ENCODE measurements at places on chromosomes 12 and 14.

DNA sequence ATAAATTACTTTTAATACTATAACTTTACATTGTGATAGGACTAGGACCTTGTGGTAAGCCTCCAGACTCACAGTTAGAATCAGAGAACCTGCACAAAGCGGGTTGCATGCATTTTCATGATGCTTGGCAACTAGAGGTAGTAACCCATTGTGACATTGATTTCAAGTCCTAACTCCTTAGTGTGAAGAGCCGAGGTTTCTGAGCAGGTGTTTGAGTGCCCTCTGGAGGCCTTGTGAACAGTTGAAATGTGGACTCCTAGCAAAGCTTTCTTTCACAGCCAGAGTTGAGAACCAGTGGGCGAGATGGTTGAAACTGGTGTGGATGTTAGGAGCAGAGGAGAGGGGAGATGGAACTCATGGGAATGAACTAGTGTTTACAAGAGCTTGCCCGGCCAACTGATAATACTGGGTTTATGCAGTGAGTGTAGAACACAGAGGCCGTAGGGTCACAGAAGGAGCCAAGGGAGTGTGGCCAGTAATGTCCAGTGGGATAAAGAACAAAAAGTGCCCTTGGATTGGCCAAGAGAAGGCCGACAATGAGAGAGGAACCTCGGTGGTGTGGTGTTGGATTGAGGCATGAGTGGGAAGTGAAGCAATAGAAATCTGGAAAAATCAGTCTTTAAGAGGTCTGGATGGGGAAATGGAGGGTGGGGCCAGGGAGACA, 10.9 kb downstream of the ZNF664 start:
- DNase-seq, result no peak

DNA sequence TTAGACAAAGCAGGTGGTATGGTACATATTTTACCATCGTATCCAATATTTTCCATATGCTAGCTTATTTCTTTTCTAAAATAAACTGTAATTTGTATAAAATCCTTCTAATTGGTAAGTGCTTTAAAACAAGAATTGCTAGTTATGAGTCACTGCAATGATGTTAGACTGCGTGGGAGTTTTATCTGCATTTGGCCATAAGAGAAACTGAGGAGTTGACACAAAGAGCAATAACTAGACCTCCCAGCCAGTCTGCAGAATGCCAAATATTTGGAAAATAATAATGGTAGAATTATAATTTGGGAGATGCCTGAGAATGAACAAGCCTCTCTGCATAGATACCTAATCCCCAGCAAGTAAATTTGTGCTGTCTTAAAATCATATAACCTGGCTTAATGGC, 61.7 kb upstream of the PTPRR start:
- DNase-seq, result no peak

DNA sequence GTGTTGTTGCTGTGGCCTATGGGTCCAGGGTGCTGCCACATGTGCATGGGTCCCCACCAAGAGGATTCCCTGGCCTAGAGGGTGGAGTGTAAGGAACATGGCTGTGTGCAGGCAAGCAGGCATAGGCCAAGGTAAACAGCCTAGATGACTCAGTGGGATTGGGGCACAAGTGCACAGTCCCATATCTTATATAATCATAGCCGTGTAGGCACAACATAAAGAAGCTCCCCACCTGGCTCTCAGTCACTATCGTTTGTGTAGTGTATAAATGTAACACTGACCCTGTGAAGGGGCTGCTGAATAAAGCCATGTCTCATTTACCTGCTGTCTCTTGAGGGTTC, 15.7 kb upstream of the RNASE12 start:
- no peak for DNase-seq

DNA sequence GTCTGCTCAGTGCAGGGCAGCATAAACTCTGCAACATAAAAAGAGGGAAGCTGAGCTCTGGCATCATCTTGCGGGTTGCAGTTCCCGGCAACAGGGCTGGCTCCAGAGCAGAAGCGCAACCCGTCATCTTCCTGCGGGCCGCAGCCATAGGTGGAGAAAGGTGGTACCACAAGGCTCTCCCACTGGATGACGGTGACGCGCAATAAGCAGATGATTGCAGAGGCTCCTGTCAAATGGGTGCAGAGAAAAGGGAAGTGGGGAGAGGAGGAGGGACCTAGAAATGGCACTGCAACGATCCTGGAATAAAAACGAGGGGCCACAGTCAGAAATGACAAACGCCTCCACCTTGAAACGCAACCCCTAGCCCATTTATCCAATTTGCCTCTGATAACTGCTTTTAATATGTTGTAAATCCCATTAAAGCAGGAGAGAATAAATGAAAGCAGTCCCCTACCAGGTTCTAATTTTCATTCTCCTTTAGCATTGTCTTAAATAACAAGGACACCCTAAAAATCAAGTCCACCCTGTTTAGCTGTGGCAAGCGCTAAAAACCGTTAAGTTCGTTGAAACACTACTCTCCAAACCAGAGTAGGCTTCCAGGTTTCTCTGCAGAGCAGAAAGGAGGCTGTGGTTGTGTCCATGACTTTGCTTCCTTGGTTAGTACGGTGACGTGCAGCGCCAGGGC, 30.9 kb upstream of the TUBA1C start:
- no peak for DNase-seq

GRCh38 chr12:90274407-90274806, 565.8 kb upstream of the ATP2B1 start:
- DNase-seq, result no peak

DNA sequence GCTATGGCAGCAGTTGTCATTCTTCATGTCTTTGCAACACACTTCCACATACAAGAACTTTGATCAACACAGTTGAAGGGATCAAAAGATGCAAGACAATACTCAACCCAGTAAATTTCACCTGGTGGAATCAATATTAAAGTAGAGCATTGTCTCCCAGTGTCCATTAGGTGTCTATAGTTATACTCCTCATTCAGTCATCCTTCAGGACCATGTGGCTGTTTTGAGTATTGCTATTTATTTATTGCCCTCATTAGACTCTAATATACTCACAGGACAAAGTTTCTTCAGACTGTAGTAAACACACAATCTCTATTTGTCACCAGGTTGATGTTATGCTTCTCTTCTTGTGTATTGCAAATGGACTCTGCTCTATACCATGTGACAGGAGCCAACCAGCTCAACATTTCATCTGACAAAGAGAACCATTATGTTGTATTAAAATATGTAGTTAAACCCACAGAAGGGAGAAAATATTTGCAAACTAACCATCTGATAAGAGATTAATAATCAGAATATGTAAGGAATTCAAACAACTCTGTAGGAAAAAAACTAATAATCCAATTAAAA, 146.6 kb downstream of the TGFB3 start:
- DNase-seq, result no peak

DNA sequence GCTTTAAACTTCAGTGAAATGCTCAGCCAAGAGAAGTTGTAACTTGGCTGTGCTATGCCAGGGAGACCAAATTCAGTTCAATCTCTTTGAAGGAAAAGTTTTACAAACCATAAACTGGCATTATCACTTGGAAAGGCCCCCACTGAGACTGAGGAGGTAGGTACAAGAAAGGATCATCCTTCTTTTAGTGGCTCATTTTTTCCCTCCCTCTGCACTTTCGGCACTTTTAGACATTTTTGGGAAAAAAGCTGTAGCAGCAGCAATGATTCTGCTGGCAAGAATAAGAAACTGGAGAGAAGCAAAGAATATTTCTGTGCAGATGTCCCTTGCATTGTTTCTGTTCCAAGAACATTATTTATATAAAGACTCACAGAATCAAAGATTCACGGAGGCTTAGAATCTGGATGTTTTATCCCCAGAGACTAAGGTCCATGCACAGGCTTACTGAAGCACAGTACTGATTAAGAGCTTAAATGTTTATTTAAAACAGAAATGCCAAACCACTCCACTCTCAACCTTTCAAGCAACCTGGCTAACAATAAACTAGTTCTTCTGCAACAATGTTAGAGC, 12.3 kb downstream of the ZC2HC1C start:
- DNase-seq, result no peak

GRCh38 chr12:131915823-131916222, 13.3 kb upstream of the PUS1 start:
- DNase-seq, result no peak

DNA sequence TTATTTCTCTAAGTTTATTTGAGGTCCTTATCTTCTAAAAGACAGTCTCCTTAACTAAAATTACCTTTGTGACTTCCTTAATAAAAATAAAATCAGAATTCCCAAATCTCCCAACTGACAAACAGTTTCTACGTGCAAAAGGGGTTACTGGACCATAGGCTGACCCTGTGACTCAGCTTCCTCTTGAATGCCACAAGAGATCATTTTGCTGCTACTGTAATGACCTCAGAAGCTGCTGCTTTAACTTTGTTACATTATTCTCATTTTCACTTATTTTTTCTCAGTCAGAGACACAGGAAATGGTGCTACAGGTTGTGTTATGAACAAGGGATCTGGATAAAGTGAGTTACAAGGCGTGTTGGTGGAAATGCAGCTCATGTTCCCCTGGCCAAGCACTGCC, 132.2 kb upstream of the TMTC2 start:
- DNase-seq, result no peak

DNA sequence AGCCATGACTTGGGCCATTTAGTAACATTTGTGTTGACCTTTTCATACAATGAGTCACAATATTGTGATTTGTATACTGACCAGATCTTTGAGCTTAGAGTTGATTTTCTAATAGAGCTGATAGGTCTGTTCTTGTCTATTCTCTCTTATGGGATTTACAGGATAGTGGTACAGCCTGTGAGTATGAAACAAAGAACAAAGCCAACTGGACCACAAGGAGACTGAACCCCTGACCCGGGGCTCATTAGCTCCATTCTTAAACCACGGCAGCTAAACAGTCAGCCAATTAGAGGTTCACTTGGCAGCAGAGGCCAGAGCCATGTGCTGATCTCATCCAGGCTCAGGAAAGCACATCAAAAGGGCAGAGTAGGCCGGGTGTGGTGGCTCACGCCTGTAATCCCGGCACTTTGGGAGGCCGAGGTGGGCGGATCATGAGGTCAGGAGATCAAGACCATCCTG, 59.1 kb upstream of the GNPNAT1 start:
- no peak for DNase-seq

- DNase-seq, result no peak
Observed at GRCh38 chr14:55701638-55702037, 121.6 kb downstream of the KTN1 start.

DNA sequence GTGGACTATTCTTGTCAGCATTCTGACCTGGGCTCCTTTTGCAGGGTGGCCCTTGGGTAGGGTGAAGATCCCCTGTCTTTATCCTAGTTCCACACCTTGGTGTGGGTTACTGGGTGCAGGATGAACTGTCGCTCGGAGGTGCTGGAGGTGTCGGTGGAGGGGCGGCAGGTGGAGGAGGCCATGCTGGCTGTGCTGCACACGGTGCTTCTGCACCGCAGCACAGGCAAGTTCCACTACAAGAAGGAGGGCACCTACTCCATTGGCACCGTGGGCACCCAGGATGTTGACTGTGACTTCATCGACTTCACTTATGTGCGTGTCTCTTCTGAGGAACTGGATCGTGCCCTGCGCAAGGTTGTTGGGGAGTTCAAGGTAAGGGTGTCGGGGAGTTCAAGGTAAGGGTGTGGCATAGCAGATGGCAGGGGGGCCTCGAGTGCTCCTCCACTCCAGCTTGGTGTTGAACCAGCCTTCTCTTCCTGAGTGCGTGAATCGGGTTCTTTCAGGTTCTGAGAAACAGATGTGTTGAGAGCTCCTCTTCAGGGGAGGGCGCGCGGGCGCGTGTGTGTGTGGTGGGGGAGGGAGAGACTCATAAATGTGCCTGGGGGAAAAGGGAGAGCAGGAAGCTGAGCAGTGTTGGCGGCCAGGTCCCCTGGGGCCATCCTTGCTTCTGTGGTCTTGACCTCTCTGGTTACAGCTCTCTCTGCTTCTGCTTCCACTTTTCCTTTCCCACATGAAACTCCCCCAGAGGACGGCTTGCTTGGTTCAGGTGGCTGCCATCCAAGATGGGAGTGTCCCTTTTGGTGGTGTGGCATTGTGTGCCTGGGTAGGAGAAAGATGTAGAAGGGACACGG, 4.0 kb downstream of the ATG101 start:
- DNase-seq, result no peak

GRCh38 chr14:32457213-32457920, 128.3 kb downstream of the AKAP6 start:
- DNase-seq, result no peak

GRCh38 chr14:37417151-37417550, 177.9 kb downstream of the FOXA1 start:
- no peak for DNase-seq

DNA sequence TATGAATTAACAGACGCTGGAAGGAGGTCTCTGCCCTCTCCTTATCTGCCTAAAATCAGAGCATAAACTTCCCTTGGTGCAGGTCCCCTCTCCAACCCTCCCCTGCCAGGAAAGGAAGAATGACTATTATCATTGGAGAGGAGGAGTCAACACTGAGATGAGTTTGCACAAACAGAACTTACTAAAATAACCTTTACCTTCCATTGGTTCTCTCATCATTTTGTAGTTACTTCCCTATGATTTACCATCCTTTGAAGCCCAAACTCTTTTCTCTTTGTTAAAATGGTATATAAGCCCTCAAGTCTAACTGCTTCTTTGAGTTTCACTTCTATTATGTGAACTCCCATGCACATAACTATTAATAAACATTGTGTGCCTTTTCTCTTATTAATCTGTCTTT, 64.2 kb upstream of the EEA1 start:
- DNase-seq, result no peak

DNA sequence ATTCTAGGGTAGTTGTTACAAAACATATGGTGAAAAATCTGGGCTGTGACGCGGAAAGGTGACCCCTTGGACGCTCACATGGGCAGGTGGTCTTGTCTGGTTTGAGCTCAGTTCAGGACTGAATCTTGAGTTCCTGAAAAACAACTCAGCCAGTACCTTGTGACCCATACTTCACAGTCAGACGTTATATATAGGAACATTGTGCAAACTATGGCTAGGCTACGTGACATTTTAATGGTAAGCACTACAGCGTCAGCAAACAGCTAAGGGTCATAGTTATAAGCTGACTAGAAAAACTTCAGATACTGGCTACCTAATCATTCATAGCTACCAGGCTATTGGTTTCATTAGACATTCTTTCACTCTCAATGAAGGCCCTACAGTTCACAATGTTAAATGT, 14.8 kb upstream of the EDDM3A start:
- no peak for DNase-seq

- no peak for DNase-seq
Observed at GRCh38 chr12:9127936-9128663, 12.4 kb upstream of the A2M start.

GRCh38 chr12:102023343-102023930, 38.4 kb downstream of the WASHC3 start:
- DNase-seq, result no peak

GRCh38 chr12:80864046-80864735, 73.5 kb downstream of the LIN7A start:
- no peak for DNase-seq

GRCh38 chr12:122035292-122035691, 13.6 kb downstream of the BCL7A start:
- no peak for DNase-seq

DNA sequence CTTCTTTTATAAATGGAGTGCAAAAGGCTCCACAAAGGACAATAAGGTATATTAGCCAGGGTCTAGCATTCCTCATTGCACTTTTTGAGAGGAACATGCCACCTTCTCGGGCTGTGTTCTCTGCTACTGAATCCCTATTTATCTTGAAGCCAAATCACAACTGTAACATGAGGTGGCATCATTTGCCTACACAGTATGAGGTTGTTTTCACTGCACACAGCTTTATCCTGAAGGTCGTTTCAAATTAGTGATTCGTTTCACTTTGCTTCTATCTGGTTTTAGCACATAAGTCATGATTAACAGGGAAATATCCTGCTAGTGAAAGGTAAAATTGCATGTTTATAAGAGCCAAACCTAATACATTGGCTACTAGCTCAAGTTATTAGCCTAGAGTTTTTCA, 153.8 kb downstream of the SLC35F4 start:
- DNase-seq, result no peak

GRCh38 chr12:18753481-18754123, 15.7 kb downstream of the CAPZA3 start:
- no peak for DNase-seq
